ENCODE measurements at places on chromosomes 3 and 15.

GRCh38 chr3:31041161-31041978 lies 146.9 kb upstream of the GADL1 start:
- no peak for DNase-seq

DNA sequence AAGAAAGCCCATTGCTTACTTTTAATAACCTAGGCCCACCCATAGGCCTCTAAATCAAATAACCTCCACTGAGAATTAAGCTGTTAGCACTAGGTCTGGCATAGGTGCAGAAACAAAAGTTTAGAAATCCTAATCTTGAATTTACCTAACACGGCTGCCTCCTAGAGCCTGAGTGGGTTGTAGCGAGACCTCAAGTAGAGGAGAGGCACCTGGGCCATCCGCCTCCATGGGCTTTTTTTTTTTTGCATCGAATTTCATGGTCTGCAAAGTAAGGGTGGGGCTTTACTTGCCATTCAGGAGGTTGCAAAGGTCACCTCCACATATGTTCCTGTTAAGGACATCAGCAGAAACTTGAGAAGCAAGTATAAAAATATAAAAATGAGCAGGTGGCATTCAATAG lies 6.6 kb upstream of the TPM1 start:
- DNase-seq: no peak

DNA sequence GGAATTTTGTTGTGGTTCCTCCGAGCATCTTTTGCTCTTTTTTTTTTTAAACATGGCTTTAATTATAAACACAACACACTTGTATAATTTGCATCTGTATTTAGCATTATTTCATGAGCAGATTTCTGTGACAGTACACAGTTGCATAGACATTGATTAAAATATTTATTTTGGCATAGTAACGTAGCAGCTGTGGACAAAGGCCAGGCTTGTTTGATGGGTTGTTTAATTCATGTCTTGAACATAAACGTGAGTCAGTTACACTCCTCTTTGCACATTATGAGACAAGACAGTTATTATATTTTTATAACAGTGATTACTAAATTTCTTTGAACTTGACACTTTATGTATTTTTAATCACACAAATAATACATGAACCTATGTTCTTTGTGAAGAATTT lies 182.5 kb downstream of the CACNA2D3 start:
- DNase-seq: no peak

DNA sequence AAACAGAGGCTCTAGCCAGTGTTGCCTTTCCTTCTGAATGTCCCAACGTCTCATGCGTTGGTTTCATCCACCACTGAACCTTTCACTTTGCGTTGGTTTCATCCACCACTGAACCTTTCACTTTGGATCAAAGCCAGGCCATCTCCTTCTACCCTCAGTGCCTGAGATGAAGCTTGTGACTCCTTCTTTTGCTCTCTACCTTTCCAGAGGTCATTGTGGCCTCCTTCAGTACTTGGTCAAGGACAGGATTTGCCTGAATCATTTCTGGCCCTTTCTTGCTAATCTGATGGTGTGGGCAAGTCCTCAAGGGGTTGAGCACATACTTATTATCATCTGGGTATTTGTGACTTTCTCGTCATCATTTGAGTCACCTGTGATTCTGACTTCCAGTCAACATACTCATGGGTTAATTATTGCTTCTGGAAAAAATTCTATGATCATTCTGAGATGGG lies 50.0 kb downstream of the SELENOT start:
- DNase-seq: no peak

DNA sequence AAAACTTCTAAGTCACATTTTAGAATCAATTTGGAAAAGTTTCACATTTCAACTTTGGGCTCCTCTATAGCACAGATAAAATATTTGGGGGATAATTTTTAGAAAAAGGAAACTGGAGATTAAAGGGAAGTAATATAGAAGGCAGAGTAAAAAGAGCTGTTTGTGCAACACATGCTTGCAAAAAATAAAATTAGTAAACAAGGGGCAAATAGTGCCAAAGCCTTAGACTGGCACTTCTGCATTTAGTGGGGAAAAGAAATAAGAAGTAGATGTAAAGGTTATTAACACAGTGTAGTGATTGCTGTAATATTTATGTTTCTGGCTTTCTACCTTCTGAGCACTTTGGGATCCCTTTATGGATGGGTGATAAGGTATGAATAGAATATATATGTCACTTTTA lies 246.6 kb downstream of the CBLB start:
- no peak for DNase-seq

GRCh38 chr3:164375995-164376394 lies 702.3 kb downstream of the SI start:
- DNase-seq: no peak

DNA sequence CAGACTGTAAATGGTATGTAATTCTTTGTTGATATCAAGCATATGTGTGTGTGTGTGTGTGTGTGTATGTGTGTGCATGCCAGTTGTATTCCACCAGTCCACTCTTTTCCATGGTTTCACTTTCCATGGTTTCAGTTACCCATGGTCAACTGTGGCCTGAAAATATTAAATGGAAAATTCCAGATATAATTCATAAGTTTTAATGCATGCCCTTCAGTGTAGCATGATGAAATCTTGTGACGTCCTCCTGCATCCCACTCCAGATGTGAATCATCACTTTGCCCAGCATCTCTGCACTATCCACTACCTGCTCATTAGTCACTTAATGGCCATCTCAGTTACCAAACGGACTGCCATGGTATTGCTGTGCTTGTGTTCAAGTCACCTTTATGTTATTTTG lies 215.9 kb downstream of the GBE1 start:
- no peak for DNase-seq

DNA sequence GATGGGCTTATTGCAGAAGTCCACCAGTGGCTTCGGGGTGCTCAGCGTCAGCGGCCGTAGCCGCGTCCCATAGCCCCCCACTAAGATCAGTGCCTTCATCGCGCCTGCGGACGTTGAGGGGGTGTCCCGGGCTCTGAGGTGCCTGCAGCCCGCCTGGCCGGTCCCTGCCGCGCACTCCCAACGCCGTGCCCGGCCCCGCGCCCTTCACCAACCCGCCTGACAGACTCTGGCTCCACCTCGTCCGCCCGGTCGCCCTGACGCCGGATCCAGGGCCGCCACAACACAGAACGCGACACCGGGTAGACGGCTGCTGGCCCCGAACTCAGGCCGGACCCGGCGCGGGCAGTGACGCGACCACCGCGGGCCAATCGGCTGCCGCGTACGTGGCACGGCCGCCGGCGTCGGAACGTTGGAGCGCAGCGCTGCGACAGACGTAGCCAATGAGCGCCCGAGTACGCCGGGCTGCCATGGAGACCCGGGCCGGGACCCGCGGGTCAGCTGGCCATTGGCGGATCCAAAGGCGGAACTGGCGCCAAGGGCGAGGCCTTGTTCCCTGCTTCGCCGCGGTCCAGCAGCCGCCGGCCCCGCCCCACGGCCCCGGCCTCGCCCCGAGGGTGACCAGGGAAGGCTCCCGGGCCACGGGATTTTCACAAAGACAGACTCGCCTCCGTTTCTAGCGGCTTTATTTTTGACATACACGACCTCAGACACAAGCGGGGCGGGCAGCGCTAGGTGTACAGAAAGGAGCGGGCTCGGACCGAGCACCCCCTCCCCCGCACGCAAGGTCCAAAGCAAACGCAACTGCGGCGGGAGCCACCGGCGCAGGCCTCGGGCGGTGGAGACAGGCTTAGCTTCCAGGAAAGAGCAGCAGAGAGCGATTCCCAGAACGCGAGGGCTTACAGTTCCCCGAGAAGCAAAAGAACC lies at the start of gene GMPPB:
TSS of gene GMPPB (minus strand) at position 324 of the 924 bp plus-strand sequence. CDS start at position 99, 225 bp downstream.
- DNase-seq: peak; percentile 99

DNA sequence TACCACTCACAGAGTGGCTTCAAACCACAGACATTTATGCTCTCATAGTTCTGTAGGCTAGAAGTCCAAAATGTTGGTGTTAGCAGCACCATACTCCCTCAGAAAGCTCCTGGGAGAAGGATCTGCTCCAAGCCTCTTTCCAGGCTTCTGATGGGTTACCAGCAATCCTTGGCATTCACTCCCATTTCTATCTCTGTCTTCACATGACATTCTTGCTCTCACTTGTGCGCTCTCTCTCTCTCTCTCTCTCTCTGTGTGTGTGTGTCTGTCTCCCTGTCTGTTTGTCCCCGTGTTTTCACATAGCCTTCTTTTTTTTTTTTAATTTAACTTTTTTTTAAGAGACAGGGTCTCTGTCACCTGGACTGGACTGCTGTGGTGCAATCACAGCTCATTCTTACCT lies 26.3 kb downstream of the CDAN1 start:
- DNase-seq: no peak

- DNase-seq: peak; percentile 28
Measured at GRCh38 chr15:100899601-100900000, 19.6 kb upstream of the LRRK1 start.

DNA sequence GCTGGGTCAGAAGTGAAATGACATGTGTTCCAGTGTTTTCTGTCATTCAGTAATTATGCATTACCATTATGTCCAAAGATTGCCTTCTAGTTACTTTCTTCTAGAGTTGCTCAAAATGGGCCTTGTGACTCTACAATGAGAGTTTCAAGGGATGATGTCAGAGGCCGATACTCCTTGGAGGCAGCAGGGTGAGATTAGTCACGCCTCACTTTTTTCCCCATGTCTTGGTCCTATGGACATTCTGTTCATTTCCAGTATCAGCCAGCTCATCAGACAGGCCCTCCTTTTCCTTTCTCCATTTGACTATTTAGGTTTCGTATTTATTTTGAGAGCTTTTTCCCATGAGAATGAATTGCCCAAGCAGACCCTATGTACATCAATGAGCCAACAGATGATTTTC lies 17.5 kb downstream of the VGLL3 start:
- no peak for DNase-seq

GRCh38 chr3:149296972-149297371 lies 36.5 kb downstream of the TM4SF18 start:
- no peak for DNase-seq

GRCh38 chr3:185582871-185583270 lies 3.2 kb upstream of the SENP2 start:
- no peak for DNase-seq

DNA sequence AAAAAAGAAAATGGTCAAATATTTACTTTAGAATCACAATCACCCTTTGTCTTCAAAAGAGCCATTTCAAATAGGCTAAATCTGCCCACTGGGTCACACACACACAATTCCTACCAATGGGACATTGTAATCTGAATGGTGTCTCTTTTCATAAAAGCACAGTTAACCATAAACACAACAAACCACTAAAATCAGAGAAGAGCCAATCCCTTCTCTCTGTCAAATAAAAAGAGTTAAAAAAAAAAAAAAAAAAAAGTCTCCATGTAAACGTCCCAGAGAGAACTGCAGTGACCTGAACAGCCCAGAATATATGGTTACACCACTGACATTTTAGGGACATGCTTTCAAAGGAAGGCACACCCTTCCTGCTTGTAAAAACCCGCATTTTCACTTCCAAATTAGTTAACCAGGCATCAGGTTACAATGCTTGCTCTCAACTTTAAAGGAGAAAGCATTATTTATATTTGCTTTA lies 63.7 kb downstream of the PRICKLE2 start:
- no peak for DNase-seq

GRCh38 chr15:70164910-70165715 lies 67.4 kb upstream of the TLE3 start:
- DNase-seq: peak; percentile 88

DNA sequence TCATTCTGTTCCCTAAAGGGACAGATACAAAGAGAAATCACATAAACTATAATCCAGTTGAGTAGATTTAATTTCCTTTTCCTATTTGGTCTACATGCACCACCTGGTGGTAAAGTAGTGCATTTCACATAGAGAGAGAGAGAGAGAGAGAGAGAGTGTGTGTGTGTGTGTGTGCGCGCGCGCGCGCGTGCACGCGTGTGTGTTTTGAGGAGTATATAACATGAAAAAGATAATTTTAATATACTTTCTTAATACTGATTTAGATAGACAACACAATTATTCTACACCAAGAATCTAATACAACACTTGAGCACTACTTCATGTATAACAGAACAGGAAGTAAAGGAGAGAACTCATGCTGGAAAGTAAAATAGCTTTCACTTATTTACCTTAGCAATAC lies 1.1 kb upstream of the FGF7 start:
- DNase-seq: no peak

- no peak for DNase-seq
Measured at GRCh38 chr15:90934256-90934948, 683 bp upstream of the UNC45A start.

DNA sequence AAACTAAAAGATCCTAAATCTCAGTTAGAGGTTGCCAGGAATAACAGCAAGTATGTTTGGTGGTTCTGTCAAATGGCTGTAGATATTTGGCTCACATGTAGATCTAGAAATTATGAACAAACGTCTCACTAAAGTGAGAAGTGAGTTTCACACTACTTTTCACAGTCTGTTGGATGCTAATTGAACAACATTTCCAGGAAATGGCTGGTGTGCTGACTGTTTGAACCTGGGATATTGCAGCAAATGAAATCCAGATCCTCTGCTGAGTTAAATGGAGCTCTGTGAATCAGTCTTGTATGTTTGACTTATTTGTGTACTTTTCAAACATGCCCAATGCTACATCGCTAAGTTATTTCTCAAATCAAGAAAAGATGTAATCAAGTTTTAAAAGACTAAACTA lies 21.3 kb upstream of the RSL24D1 start:
- DNase-seq: no peak

- peak; percentile 76 for DNase-seq
Measured at GRCh38 chr3:138455801-138456716, 21.6 kb downstream of the ESYT3 start.

DNA sequence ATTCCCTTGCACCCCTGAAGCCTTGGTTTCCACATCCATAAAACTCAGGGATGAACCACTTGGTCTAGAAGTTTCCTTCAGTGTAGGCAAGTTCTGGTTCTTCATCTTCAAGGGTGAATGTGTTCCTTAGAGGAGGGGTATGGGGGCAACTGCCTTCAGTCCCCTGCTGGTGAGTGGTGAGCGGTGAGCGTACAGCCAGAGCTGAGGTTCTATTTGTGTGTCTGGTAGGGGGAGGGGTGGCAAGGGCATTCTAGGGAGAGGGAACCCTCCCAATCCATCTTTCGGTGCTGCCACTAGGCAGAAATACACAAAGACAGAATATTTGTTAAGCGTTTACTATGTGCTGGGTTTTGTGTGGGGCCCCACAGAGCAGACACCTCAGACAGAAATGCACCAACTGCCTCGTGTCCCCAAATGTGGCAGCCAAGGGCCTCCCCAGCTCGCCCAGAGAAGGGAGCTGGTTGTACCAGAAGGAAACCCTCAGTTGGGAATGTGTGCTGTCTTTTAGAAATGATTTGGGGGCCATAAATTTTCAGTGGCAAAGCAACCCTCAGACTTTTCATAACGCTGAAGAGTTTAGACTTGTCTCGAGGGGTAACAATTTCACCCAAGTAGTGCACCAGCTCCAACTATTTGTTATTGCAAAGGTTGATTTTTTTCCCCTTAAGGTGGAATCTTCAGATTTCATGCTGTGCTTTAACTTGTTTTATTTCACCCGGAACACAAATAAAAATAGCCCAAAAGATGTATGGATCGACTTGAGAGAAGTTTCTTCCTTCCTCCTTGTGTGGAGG lies 137.6 kb downstream of the FBLN2 start:
- DNase-seq: no peak

- no peak for DNase-seq
Measured at GRCh38 chr3:13533885-13534301, 15.0 kb upstream of the FBLN2 start.

- DNase-seq: no peak
Measured at GRCh38 chr15:58457466-58457965, 25.7 kb downstream of the LIPC start.

GRCh38 chr3:141276398-141276797 lies 44.8 kb downstream of the PXYLP1 start:
- no peak for DNase-seq
